ENCODE measurements at places on chromosomes 7 and 10. TPM values are rescaled to one million over a fixed set of nuclear protein-coding genes. Genes with fewer than 3 reads are reported as not detected.

Gene SLC13A1
- total RNA-seq = not detected

GRCh38 chr7:116787881-116788280, 74.5 kb upstream of the CAPZA2 start:
- no peak for DNase-seq

Gene NXPH1
- total RNA-seq = 0.11 TPM

GRCh38 chr10:49187950-49188761, at the start of gene TMEM273:
Gene TMEM273, minus strand, starts transcription at chr10:49188391. Its CDS starts 55 bp downstream, at chr10:49188336.
- no peak for DNase-seq

DNA sequence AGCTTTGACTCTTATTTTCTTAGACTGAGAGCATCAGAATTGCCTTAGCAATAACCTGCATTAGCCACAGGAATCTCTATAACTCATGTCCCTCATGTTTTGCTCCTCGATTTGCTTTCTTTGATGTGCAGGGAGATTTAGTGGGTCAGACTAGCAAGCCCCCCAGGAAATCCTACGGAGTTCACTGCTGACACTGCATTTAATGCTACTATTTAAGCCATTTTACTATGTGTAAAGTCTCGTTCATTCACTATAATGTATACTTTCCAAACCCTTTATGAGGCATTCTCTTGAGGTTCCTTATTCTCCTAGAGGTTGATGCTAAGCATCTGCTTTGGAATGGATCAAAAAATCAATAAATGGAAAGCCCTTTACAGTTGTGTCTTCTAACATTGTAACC, 28.4 kb downstream of the DYNC1I1 start:
- no peak for DNase-seq

GRCh38 chr7:98874942-98875341, 3.4 kb upstream of the TRRAP start:
- no peak for DNase-seq

- no peak for DNase-seq
Measured at GRCh38 chr7:44990109-44991023, 9.6 kb upstream of the CCM2 start.

Gene ASB15
- total RNA-seq = not detected

GRCh38 chr7:13279854-13280435, 592.5 kb downstream of the ARL4A start:
- DNase-seq = no peak

Gene NKX1-2
- total RNA-seq = 15.3 TPM
